ENCODE measurements at places on chromosomes 5 and 9.
A peak's percentile ranks its signal among the peaks of the same experiment; 100 is the strongest.

GRCh38 chr9:32378993-32379729 lies 5.3 kb upstream of the ACO1 start:
- peak; percentile 53 for DNase-seq

- DNase-seq = no peak
Observed at GRCh38 chr5:138824516-138824915, 50.6 kb downstream of the LRRTM2 start.

GRCh38 chr5:58582019-58582802 lies 664 bp upstream of the RAB3C start:
- no peak for DNase-seq

DNA sequence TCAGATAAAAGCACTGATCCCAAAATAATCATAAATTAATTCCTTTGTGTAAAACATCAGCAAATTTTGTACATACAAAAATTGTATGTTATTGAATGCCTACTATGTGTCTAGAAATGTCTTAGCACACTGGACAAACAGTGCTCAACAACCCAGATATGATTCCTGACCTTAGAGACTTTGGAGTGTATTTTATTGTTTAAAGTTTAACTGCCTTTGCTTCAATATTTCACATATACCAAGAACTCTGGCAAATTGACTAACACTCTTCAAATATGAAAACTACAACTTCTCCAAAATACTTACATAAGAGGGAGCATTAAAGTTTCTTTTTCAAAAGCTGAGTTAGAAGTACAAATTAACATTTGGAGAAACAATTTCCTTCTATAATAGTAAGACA lies 231.9 kb downstream of the MLLT3 start:
- no peak for DNase-seq

DNA sequence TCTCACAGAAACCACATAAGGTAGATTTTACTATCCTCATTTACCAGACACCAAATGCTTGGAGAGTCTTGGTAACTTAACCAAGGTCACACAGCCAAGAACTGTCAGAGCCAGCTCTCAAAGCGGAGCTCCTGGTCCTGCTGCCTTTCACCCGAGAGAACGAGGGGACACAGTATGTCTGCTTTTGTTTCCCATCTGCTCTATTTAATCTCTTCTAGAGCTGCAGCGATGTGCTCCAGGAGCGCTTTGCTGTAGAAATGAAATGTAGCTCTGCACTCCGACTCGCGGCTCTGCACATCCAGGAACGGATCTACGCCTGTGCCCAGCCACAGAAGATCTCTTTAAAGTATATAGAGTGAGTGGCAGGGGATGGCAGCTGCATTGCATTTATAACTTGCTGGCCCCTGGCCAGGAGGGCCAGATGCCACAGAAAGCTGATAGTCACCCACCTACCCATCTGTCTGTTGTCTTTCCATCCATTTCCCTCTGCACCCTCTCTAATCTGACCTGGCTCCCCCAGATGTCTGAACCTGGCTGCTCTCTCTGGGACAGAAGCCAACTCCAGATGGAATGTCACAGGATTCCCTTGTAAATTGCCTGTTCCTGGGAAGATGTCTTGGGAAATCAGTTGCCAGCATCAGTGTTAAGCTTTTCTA lies 21.4 kb upstream of the TRMT10B start:
- peak; percentile 61 for DNase-seq

- no peak for DNase-seq
Observed at GRCh38 chr9:69801989-69802388, 18.6 kb upstream of the CFAP95 start.

- DNase-seq = no peak
Observed at GRCh38 chr5:61228229-61228628, 66.0 kb upstream of the SMIM15 start.

- no peak for DNase-seq
Observed at GRCh38 chr5:54013556-54014194, 296.7 kb downstream of the ARL15 start.

- no peak for DNase-seq
Observed at GRCh38 chr5:79256563-79256962, 20.6 kb downstream of the JMY start.

DNA sequence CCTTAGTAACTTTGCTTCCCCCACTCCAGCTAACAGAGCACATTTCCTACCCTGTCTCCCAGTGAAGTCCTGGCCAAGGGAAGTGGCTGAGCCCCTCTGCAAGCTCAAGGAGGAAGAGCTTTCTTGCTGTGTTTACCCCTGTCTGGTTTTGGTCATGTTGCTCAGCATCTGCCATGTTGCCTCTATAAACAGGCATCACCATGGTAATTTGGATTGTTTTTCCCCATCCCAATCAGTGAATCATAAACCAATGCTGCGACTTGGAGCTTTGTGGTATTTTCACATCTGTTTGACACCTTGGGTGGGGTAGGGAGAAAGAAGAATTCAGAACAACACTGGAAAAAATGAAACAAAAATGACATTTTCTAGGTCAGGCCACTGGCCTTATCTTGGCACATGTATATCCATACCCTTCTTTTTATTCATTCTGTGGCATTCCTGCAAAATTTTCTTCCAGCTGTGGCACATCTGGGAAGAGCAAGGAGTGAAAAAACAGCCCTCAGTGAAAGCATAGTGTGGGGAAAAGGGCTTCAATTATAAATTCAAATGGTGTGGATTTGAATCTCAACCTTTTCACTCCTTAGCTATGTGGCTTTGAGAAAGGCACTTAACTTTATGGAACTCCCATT lies 42.5 kb downstream of the SLIT3 start:
- DNase-seq = no peak

DNA sequence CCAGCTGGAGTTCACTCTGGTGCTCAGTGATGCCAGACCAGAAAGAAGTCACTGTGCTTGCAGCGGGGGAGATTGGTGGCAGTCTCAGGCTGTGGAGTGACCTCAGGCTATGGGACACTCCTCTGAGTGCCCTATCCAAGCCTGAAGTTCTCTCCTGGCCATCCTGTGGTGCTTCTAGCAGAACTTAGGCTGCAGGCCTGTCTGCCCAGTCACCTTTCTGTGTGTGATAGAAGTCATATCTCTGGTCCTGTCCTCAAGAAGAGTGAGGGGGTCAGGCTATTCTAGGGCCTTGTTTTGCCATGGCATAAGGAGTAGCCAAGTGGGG lies 9.3 kb downstream of the PDLIM4 start:
- DNase-seq = no peak

DNA sequence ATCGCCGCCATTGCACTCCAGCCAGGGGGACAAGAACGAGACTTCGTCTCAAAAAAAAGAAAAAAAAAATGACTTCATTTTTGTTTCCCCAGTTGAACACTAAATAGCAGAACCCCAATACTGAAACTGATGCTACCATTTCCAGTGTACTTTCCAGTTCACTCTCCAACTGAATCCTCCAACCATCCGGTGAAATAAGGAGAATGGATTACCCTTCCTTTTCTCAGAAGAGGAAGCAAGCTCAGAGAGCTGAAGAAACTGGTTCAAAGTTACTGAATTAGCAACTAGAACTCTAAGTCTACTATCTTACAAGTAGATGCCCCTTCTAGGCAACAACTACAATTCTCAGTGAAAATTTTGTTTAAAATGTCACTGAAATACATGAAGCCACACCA lies 3.9 kb downstream of the FAM13B start:
- DNase-seq = no peak

- no peak for DNase-seq
Observed at GRCh38 chr9:14218253-14218652, 95.7 kb downstream of the NFIB start.

GRCh38 chr5:133993185-133993936 lies 11.4 kb downstream of the VDAC1 start:
- DNase-seq = no peak

GRCh38 chr9:128323212-128323730 lies 632 bp downstream of the COQ4 start:
- DNase-seq = no peak

- DNase-seq = no peak
Observed at GRCh38 chr5:113663879-113664541, 150.5 kb downstream of the YTHDC2 start.

DNA sequence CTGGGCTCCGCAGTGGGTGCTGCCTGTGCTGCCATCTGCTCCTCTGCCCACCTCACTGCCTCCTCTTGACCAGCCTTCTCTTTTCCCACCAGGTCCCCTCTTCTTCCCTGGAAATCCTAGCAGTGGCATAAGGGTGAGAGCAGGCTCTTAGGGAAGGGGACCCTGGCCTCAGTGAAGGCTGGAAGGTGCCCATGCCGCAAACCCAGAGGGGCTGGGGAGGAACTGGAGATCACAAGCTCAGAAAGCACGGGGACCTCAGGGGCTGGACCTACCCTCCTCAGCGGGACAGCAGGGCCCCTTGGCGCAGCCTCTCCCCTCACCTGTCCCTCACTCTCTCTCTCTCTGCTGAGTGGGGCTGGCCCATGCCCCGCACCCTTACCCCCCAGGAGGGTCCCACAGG lies 144.4 kb upstream of the IRX2 start:
- no peak for DNase-seq

DNA sequence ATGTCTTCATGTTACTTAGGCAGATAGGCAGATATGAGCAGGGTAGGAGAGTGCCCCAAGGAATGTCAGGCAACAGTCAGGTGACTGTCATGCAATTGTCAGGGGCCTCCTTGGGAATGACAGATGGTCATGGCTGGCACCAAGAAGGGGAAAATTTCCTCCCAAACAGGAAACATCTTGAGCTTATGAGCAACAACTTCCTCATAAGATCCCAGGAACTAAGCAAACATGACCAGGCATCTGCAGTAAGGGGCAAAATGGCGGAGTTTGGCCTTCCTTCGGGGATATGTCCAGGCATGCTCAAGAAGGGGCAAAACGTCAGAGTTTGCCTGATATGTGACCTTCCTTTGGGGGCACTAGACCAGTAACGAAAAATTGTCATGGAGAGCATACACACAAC lies 591.8 kb downstream of the PDE4D start:
- DNase-seq = no peak

- DNase-seq = no peak
Observed at GRCh38 chr5:44821164-44821563, 12.4 kb downstream of the MRPS30 start.

DNA sequence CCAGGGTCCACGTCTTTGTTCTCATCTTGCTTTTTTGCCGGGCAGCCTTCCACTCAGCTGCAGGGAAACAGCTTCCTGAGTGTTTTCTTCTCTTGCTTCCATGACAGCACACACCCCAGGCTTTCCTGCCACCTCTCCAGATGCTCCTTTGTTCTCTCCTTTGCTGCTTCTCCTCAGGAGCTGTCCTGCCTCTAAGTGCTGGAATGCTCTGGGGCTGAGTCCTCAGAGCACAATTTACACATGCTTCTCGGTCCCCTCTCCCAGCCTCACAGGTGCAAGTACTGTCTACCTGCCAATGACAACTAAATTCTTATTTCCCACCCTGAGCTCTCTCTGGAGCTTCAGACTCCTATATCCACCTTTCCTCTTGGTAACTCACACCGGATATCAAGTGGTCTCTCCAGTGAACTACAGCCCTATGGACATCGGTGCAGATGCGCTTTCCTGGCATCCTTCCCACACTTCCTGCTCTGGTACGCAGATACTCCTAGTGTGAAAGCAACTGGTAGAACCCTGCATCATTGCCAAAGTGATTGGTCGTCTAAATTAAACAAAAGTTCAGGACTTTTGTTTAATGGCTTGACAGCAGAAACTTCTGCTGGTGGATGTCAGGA lies 13.4 kb upstream of the ACSL6 start:
- no peak for DNase-seq

GRCh38 chr9:4879115-4879558 lies 86.4 kb downstream of the RCL1 start:
- no peak for DNase-seq

DNA sequence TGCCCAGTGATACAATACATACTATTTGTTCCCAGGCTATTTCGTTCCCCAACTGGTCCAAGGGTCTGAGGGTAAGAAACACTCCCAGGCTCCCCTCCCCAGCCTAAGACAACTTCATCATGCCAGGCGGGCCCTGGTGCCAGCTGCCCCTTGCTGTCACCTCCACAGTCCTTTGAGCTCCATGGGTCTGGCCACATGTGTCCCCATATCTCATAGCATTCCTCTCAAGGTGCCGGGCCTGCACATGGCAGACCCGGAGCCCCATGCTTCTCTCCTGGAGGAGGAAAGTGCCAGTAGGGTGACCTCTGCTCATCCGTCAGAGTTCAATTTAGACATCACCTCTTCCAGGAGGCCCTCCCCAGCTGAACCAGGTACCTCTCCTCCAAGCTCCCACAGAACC lies 120.5 kb downstream of the C5orf15 start:
- no peak for DNase-seq

- no peak for DNase-seq
Observed at GRCh38 chr9:127229691-127230417, 34.7 kb upstream of the GARNL3 start.

GRCh38 chr9:131960851-131961495 lies 118.7 kb downstream of the MED27 start:
- no peak for DNase-seq

- no peak for DNase-seq
Observed at GRCh38 chr9:98807814-98808195, 335 bp downstream of the GALNT12 start.

DNA sequence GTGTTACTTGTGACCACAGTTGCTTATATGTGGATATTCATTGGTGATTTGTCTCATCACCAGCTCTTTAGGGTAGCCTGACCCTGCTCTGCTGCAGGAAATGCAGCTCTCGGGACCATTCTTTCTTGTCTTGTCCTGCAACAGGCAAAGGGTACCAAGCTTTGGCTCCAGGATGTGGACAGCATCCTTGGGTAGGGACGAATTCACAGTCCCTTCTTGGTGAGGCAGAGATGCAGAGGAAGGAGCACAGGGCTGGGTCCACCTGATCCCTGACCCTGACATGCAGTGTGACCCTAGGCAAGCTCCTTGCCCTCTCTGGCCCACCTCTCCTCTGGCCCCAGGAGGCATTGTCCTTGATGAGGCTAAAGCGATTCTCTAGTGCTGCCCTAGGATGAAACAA lies 37.0 kb upstream of the SYNPO start:
- no peak for DNase-seq

- DNase-seq = no peak
Observed at GRCh38 chr9:125650271-125650737, 56.7 kb downstream of the MAPKAP1 start.

DNA sequence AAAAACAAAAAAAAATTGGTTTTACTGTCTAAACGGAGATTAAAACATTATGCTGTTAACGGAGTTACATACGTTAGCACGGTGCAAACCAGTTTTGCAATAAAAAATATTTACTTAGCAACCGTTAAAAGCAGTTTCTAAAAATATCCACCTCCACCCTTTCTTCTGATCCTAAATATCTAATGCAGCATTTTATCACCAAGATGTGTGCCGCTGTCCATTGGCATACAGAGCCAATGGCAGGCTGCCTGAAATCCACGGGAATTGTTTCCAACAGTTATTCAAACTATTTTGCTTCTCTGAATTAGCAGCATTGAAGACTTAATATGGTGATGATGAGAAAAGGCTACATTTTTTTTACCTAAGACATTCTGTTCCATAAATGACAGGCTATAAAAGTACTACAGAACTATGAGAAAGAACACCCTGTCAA lies 61.6 kb downstream of the CSNK1A1 start:
- peak; percentile 72 for DNase-seq

DNA sequence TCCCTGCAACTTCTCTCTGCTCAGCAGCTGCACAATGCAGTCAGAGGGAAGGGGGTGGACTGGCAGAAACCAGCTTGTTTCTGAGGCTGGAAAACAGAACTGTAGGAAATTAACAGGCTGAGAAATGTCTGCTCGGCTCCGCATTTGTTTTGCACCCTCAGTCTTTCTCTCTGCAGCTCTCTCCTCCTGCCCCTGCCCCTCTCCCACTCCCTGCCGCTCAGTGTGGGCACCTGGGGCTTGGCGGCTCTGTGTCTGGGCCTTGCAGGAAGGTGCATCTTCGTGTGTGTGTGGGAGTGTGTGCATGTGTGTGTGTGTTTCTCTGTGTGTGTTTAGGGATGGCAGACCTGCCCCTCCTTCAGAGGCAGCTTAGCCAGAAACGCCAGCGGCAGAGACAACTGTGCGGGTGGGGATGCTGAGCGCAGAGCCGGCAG lies 53.0 kb downstream of the PCDH1 start:
- DNase-seq = no peak

GRCh38 chr5:98349251-98349989 lies 424.0 kb upstream of the RGMB start:
- DNase-seq = no peak
